NCI-H1417 treated with DMSO at 0.1 percent for 48 hours (cell line): ENCODE measurements at places on chromosomes 16 and 17.

- DNase-seq = no peak
Measured at GRCh38 chr17:82984751-82985427, 94.5 kb upstream of the METRNL start.

GRCh38 chr17:81917565-81918332 is at the start of gene SIRT7:
TSS of gene SIRT7 (minus strand) at chr17:81918176. CDS start at chr17:81918131, 45 bp downstream.
- DNase-seq = peak; percentile 25

DNA sequence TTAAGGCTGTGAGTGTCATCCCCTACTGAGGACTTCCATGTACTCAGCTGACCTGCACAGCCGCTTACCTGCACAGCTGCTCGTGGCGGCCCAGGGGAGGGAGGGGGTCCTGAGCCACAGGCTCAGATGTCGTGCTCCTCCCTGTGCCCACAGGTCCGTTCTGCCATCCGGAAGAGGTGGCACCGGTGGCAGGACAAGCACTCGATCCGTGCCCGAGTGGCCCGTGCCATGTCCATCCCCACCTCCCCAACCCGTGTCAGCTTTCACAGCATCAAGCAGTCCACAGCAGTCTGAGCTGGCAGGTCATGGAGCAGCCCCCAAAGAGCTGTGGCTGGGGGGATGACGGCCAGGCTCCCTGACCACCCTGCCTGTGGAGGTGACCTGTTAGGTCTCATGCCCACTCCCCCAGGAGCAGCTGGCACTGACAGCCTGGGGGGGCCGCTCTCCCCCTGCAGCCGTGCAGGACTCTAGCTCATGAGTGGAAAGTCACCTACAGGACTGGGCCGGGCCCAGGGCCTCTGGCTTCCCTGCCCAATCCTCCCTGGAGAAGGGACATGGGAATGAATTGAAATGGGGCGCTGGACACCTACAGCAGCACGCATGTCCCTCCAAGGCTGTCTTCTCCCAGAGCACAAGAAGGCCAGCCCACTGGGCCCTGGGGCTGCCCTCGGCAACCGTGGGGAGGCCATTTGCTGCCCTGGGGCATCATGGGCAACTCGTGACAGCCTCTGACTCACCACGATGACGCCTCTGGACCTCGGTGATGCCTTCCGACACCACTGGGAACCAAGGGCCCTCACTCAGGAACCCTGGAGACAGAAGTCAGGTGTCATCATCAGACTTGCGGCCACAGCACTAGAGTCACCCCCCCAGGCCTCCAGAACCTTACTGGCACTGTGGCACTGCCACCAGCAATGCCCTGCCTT is 9.9 kb upstream of the SPPL2C start:
- no peak for DNase-seq

- DNase-seq = no peak
Measured at GRCh38 chr16:82594114-82594513, 32.7 kb upstream of the CDH13 start.

GRCh38 chr16:58096249-58096648 is 32.9 kb downstream of the CFAP20 start:
- no peak for DNase-seq

DNA sequence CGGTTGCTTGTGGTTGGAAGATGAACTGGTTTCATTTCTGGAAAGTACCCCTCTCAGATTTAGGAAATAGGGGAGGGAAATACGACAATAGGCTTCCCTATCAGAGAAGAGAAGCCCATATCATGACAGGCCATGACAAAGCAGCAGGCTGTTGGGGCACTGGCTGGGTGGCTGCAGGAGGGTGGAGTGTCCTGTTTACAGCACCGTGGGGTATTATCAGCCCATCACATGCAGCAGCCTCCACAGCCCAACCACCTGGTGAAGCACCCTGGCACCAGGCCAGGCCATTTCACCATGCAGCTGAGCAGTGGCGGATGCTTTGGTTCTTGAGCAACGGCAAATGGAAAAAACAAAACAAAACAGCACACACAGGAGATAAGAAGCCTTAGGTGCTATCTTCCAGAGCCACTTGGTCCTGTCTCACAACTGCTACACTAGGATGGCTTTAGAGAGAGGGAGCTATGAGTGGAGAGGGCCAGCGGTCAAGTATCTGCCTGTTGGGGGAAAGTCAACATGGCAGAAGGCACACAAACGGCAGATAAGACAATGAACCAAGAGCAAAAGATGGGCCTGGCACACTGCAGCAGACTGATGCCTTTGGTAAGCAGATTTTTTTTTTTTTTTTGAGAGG is 24.2 kb downstream of the FAM117A start:
- DNase-seq = no peak

DNA sequence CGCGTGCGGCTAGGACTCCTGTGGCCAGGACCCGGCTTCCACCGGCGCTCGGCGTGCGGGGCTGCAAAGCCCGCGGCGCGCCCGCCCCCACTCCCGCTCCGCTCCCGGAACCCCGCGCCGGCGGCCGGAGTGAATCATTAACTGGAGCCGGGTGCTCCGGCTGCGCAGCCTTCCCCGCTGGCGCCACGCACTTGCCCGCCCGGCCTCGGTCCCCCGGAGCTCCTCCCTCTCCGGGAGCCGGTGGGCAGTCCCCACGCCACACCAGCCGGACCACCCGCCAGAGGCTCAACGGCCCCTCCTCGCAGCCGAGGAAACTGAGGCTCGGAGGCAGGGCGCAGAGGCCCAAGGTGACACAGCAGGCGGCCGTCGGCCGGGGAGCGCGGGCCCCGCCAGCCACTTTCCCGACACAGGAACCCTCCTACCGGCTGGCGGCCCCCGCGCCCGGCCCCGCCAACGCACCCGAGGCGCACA is 580 bp downstream of the BCAR1 start:
- DNase-seq = no peak

DNA sequence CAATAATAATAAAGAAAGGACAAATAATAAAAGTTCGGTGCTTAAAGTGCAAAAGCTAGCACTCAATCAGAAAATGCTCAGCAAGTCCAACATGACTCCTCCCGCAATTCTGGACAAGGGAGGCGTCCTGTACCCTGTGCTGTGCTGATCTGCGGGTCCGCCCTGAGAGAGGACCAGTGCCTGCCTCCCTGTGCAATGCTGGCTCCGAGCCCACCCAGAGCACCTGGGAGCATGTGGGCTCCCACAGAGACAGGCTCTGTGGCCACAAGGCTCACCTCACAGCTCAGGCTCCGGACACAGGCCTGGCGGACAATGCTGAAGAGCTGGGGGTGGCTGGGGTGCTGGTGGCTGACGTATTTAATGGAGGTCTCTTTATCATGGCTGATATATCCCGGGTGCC is 11.1 kb downstream of the FLCN start:
- DNase-seq = no peak

GRCh38 chr17:83185023-83186002 is 105.9 kb downstream of the METRNL start:
- DNase-seq = no peak

- no peak for DNase-seq
Measured at GRCh38 chr17:41060052-41060604, at the start of gene KRTAP2-3. TSS of gene KRTAP2-3 (minus strand) at chr17:41060114. CDS start at chr17:41060050, 64 bp downstream.

DNA sequence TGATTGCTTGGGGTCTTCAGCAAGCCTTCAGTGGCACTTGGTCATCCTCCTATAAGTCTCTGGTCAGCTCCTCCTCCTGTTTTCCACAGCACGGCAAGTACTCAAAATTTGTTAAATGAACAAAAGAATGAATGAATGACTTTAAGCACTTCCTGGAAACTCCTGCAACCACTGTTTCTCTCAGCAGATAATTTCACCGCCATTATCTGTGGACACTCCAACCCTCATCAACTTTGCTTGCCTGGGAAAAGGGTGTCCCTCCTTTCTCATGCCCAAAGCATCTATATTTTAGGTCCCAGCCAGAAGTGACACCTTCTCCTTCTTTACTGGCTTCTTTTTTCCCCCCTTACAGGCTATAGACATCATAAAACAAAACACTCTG is 4.4 kb downstream of the PROCA1 start:
- no peak for DNase-seq

DNA sequence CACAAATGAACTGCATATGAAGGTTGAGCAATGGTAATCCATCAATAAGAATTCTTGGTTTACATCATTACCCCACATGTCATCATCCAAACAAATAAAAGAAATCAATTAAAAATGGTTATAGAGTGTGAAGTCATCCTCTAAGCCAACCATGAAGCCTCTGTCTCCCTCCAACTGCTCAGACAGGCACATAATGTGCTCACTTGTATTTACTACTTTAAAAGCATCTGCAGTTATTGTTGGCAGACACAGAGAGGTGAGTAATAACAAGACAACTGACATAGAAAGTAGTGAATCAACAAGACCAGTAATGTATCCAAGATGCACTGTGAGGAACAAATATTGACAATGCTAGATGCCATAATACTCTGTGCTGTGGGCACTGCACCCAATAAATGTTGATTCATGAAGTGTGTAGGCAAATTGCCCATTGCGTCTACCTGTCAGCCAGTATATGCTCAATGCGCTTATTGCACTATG is 20.0 kb downstream of the ADAMTS18 start:
- DNase-seq = no peak

DNA sequence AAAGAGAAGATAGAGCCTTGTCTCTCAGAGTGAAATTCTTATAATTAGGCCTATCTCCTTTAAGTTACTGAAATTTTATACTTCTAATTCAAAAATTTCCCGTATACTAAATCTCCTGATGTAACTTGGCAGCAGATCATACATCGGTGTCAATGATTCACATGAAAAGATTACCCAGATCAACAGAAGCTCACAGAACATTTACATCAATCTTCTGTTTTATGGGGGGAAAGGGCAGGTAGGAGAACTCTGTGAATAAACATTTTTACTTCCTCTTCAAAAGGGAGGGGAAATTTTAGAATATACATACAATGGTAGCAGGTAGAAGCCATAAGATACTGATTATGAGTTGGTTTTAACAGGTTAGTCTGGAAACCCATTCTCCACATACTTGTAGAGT is 43.1 kb downstream of the PHLPP2 start:
- DNase-seq = no peak

GRCh38 chr17:40139566-40140058 is 725 bp upstream of the CASC3 start:
- DNase-seq = no peak

DNA sequence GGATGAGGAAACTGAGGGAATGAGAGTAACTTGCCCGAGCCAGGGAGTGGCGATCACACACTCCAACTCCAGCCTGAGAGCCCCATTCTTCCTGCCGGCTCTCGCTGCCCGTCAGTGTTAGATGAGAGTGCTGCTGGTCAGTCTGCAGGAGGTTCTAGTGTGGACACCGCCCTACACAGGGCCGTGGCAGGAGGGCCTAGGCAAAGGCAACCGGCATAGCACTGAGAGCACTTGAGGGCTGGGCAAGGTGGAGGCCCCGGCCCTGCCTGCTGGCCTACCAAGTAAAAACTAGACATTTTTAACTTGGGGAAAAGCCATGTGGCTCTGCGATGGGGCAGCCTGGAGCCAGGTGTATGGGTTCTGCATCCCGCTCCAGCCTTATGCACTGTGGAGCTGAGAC is 354.8 kb downstream of the SEC14L1 start:
- no peak for DNase-seq

DNA sequence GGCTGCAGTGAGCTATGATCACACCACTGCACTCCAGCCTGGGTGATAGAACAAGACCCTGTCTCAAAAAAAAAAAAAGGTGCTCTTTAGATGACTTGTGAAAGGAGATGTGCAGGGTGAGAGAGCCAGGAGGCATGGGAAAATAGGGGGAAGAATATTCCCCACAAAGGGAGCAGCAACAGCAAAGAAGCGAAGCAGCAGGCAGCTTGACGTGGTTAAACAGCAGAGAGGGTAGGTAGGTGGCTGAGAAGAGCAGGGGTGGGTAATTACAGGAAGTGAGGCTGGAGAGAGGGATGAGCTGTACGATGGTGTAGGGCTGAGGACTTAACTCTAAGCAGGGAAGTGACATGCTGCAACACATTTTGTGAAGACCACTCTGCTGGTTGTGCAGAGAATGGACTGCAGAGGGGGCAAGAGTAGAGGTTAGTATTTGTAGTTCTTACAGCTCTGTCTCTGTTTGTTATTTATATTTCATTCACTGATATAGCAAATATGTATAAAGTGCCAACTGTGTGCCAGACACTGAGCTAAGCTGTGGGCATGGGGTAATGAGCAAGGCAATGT is 1.6 kb downstream of the HEATR3 start:
- no peak for DNase-seq

DNA sequence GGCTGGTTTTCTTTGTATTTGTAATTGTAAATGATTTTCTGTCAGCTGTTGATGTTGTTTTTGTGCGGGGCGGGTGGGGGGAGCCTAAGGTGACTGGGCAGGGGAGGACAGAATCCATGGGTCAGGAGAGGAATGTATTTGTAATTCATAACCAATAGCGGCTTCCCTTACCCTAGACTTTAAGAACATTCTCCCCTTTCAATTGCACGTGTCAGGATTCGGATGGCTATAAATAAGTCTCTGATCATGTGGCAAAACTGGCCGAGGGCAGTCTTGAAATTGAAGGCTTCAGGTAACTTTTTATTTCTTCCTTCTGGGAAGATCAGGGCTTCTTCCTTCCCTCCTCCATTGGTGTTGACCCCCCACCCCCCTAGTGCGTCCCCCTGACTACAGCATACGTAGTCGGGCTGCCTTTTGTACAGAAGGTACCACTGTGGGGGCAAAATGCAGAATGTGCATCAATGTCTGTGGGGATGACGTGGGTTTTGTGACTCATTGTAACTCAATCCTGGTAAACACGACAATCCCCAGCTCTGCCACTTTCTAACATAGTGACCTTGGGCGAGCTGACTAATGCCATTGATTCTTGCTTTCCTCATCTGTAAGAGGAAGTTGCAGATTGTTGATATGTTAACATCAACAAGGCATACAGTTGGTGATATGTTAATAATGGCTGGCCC is 16.2 kb downstream of the MARCHF10 start:
- no peak for DNase-seq

DNA sequence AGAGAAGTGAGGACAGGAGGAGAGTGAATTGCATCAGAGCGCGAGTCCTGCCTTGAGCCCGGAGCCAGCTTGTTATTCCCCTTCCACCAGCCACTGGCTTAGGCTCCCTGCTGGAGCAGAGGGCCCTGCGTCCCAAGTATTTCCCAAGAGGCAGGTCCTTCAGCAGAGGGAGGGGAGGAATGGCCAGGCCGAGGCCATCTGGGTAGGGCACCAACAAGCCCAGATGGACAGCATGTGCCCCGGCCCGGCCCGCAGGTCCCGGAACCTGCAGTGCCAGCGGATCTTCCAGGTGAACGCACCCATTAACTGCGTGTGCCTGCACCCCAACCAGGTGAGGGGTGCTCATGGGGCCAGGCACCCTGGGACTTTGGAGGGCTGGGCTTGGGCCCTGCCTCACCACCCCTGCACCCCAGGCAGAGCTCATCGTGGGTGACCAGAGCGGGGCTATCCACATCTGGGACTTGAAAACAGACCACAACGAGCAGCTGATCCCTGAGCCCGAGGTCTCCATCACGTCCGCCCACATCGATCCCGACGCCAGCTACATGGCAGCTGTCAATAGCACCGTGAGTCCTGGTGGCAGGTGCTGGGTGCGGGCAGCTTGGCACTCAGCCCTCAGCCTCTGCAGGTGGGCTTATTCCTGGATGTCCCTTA is 1.7 kb downstream of the MLST8 start:
- no peak for DNase-seq

DNA sequence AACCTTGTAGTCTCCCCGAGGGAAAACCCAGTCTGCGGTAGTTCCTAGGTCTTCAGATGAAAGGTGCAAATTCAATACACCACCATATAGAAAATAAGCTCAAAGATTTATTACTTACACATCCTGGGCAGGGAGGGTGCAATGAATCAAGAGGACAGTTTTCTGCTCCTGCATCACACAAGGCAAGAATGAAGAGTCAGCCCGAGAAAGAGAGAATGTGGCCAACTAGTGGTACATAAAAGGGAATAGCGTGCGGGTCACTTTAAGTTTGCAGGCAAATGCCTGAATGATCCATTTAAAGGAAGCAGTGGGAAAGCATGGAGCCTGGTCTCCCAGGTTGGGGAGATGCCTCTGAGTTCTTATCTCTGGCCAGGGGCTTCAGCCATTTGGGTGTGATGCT is 403.4 kb downstream of the GRIN2A start:
- DNase-seq = no peak
